Right renal pelvis (tissue), 4 donors: ENCODE measurements at places on chromosomes 7 and 10. TPM values are rescaled to one million over a fixed set of nuclear protein-coding genes. Genes with fewer than 3 reads are reported as not detected.

Gene EBF3
- 0.89 TPM for polyA plus RNA-seq

DNA sequence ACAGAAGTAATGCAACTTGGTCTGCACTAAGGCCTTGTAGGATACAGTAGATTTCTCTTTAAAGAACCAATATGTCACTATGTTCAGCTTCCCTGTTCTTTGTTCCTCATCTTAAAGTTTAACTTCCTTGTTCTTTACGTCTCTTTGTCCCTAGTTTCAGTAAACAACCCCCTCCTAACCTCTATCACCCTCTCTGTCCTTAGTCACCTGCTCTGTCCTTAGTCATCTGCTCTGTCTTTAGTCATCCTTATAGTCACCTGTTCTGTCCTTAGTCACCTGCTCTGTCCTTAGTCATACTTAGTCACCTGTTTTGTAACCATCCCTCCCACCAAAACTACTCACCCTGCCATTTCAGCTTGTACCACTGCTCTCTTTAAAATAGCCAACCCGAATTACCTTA, 144.6 kb upstream of the TMEM106B start:
- no peak for DNase-seq

- no peak for DNase-seq
Observed at GRCh38 chr7:26156451-26157420, 4.7 kb downstream of the NFE2L3 start.

- no peak for DNase-seq
Observed at GRCh38 chr7:98051118-98051744, 55.4 kb upstream of the LMTK2 start.

GRCh38 chr7:32914184-32914583, 22.6 kb upstream of the KBTBD2 start:
- no peak for DNase-seq

- DNase-seq: no peak
Observed at GRCh38 chr10:21257919-21258318, 267.6 kb downstream of the SKIDA1 start.
